Fibroblast of the aortic adventitia (primary cell): ENCODE measurements at places on chromosomes 16 and 17.

DNA sequence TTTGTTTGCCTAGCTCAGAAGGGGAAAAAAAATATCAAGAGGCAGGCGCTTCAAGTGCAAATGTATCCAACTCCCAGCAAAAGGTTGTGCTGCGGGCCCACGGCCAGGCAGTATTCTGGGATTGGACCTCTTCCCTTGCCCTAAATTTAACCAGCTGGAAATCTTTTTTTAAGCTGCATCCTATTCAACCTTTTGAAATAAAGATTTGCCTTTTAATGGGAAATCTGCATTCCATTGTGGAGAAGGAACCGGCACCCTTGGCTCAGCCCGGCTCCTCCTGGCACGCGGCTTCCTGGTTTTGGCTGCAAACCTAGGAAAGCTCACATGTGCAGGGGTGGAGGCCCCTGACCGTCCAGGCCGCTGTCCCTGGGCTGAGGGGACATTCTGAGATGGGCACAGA lies 38.8 kb upstream of the ENPP7 start:
- peak; percentile 76 for DNase-seq

DNA sequence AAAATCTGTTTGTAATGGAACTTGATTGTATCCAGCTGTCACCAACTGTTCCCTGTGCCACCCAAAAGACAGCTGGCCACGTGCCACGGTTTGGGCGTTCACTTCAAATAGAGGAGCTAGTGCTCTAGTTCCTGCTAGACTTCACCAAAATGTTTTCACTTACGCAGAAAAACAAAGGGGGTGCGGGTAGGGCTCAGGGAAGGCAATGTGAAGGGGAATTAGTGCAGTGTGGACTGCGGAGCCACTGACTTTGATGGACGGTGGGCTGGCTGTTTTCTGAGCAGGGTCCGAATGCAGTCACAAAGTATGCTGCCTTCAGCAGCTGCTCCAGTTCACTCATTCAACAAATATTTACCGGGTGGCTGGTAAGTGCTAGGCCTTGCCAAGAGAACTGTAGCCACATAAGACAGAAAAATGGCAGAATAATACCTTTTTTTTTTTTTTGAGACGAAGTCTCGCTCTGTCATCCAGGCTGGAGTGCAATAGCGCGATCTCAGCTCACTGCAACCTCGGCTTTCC lies 7.6 kb upstream of the CYTH1 start:
- peak; percentile 84 for DNase-seq

- DNase-seq = no peak
Observed at GRCh38 chr17:1533661-1534325, 17.4 kb upstream of the INPP5K start.

DNA sequence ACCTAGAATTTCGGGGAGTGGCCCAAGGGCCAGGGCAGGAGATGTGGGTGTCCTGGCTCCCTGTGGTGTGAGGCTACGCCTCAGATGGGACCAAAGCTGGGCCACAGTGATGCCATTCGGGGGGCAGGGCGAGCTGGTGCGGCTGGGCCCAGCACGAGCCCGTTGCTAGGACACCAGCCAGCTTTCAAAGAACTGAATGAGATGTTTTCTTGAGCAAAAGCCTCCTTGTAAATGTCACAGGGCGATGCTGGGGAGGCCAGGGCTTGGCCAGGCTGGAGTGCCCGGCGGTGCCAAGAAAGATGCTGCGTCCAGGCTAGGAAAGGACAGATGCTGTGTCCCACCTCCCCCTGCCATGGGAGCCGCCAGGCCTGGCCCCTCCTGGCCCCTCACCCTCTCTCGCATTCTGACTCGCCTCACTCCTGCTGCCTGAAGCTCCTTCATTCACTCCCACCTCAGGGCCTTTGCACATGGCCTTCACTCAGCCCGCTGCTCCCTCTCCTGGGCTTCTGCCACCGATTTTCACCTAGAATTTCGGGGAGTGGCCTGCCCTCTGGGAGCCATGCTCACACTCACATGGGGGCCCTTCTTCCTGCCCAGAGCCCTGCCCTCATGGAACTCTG lies 39.1 kb downstream of the CPNE2 start:
- DNase-seq = no peak

- no peak for DNase-seq
Observed at GRCh38 chr17:47959825-47960655, 2.4 kb upstream of the PRR15L start.

DNA sequence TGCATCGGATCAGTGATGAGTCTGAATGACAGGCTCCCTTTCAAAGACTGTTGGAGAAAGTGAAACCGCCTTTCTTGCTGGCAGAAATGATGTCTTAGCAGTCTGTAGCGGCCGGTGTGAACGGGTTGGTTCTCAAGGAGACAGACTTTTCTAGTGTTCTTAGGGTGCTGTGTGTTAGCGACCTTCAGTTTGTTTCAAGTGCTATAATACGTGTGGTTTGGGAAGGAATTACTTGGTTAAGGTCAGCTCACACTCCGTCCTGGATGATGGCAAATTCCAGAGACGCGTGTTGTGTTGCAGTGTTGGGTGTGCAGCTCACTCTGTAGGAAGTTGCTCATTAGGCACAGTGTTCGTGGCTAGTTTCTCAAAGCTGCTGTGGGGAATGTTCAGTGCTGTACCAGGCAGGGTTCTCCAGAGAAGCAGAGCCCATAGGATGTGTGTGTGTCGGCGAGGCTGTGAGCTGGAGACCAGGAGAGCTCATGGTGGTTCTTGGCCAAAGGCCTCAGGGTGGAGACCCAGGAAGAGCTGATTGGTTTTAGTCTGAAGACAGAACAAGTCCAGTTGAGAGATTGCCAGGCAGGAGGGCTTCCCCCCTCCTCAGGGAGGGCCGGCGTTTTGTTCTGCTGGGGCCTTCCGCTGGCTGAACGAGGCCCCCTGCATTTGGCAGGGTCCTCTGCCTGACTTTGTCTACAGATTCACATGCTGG lies 37.6 kb downstream of the ZNF750 start:
- peak; percentile 64 for DNase-seq

DNA sequence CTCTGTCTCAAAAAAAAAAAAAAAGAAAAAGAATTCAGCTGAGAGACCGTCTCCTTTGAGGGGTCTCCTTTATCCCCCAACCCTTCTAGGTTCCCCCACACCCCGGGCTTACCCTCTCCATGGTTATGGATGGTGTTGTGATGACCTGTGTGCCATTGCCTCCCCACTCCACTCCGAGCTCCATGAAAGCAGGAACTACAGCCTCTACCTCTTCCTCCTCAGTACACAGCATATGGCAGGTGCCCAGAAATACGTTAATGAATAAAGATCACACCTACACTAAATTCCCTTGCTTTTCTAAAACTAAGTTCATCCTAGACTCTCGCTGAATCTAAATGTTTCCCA lies 17.2 kb downstream of the COPRS start:
- DNase-seq = no peak

DNA sequence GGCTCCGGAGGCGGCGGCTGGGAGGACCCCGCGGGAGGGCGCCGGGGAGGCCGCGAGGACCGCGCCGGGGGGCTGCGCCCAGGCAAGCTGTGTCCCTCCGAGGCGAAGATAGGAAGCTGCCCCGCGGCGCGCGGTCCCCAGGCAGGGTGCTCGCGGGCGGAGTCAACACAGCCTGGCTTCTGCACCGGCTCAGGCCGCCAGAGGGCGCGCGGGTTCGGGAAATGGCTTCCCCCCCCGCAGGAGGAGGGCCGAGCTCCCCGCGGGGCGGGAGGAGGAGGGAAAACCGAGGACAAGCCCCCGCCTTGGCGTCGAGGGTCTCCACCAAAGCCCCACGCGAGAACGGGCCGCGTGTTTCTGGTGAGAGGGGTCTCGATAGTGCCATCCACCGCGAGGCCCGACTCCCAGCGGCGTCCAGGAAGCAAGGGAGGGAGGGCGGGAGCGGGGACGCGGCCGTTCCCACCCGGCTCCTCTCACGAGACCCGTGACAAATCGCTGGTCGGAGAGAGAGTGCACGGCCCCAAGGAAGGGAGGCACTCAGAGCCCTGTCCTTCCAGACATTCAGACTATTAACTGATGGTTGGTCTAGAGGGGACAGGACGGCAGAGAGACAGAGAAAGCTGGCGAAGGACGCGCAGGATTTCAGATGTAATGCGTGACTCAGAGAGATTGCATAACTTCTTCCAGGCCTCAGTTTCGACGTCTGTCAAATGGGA lies 64.4 kb upstream of the DNAJA2 start:
- peak; percentile 66 for DNase-seq

DNA sequence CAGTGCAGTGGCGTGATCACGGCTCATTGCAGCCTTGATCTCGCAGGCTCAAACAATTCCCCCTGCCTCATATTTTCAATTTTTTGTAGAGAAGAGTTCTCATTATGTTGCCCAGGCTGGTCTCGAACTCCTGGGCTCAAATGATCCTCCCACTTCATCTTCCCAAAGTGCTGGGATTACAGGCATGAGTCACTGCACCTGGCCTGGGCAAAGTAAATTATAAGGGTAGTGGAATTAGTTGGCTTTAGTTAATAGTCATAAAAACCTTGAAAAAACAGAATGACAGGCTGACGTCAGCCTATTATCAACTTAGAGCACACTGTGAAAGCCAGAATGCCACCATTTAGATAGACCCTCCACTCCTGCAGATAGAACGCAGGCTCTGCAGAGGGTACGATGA lies 43.5 kb upstream of the B4GALNT2 start:
- no peak for DNase-seq

GRCh38 chr17:68437979-68438822 lies 19.1 kb downstream of the WIPI1 start:
- peak; percentile 53 for DNase-seq

GRCh38 chr17:43309505-43310332 lies 75.9 kb upstream of the RNU2-1 start:
- peak; percentile 4 for DNase-seq

- DNase-seq = peak; percentile 77
Observed at GRCh38 chr17:10192972-10193371, 5.4 kb downstream of the GAS7 start.

DNA sequence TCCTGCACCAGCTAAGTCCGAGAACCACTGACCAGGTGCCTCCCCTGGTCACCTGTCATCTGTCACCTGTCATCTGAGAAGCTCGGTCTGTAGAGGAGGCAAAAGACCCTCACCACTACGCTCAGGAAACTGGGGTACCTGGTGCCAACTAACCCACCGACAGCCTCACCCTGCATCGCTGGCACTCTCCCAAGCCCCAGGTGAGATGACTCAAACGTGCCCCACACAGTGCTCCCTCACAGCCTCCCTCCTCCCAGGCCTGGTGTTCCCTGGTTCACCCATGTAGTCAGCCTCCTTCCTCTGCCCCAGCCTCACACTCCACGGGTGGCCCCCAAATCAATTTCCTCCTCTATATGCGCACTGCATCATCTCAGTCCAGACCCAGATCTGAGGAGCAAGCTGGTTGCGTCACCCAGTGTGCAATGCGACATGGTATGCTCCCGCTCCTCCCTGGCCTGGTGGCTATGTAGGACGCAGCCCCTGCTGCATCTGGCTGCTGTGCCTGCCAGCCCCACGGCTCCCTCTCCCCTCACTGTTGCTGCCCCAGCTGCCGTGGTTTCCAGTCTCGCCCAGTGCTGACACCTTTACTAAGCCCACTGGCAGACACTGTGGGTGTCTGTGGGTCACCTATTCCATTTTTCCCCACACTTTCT lies 68.3 kb downstream of the GTF3C1 start:
- no peak for DNase-seq

- DNase-seq = no peak
Observed at GRCh38 chr17:6639014-6639585, 1.4 kb downstream of the KIAA0753 start.

DNA sequence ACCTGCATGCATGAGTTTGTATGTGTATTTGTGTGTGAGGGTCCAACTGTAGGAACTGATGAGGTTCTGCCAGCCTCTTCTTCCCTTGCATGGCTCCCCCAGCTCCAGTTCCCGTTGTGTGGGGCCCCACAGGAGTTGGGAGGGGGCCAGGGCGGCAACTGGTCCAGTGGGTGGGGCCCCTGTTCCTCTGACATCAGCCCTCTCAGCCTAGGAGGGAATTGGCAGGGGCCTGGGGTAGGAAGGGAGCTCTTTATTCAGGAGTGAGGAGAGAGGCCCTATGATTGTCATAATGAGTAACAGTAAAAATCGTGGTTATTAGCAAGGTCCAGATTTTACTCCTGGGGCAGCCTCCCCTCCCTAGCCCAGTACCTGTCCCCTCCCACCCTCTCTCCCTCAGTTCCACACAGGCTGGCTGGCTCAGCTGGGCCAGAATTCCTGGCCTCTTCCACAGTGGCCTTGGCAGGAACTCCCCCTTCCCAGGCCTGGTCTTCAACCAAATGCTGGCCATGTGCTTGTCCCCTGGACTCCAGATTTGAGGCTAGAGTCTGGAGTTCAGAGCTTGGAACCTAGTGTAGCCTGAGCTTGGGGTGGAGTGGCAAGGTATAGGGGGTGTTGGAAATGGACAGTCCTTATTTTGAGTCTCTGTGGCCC lies 18.9 kb downstream of the RARA start:
- DNase-seq = peak; percentile 69

DNA sequence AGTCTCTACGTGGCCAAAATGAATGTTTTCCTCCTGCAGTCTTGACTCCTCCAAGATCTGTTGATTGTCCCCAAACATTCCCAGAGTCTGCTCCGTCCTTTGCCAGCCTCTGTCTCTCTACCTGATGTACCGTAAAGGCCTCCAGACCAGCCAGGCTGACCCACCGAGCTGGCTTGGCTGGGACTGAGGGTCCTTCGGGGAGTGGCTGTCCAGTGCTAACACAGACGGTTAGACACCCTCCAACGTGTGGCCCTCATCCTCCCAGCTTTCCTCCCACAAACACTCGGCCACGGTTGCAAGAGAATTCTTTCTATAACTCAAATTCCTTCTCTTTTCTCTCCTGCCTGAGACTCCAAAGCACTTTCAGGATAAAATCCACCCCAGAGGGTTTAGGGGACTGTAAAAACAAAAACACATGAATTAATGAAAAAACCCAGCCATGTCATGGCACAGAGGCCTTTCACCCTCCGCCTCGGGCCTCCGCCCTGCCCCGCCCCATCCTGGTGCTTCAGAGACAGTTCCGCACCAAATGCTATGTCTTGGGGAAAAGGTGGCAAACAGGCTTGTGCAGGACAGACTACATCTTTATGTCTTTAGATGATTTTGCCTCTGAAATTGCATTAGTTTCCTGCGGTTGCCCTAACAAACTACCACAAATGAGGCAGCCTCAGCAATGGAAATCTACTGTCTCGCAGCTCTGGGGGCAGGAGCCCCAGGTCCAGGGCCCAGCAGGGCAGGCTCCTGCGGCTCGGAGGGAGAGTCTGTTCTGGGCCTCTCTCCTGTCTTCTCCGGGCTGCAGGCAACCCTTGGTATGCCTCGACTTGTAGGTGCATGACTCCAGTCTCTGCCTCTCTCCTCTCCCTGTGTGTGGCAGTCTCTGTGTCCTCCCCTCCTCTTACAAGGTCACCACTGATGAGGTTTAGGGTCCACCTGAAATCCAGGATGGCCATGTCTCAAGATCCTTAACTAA lies 72.5 kb upstream of the CBX4 start:
- no peak for DNase-seq

DNA sequence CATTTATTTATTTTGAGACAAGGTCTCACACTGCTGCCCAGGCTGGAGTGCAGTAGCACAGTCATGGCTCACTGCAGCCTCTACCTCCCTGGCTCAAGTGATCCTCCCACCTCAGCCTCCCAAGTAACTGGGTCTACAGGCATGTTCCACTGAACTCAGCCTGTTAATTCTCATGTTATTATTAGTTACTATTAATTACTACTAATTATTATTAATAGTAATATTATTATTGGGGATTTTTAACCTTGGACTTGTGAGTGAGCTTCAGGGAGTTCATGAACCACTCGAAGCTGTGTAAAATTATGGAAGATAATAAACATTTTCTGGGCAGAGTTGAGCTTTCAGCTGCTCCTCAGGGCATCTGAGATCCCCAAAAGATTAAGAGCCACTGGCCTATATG lies 4.6 kb upstream of the STAC2 start:
- DNase-seq = no peak
